Activated naive CD4-positive, alpha-beta T cell treated with anti-CD3 and anti-CD28 coated beads for 36 hours (primary cell): ENCODE measurements at places on chromosomes 16 and 17.
A peak's percentile ranks its signal among the peaks of the same experiment; 100 is the strongest.

- H3K4me1 ChIP-seq: peaks cover 30% of the 10 kb centered on the region
- no peak overlapping the region for H3K27ac ChIP-seq
- H3K27me3 ChIP-seq: no peaks in the 10 kb centered on the region
- H3K36me3 ChIP-seq: peaks cover 2% of the 10 kb centered on the region
Measured at GRCh38 chr16:4517812-4518680, 20.5 kb downstream of the CDIP1 start.

DNA sequence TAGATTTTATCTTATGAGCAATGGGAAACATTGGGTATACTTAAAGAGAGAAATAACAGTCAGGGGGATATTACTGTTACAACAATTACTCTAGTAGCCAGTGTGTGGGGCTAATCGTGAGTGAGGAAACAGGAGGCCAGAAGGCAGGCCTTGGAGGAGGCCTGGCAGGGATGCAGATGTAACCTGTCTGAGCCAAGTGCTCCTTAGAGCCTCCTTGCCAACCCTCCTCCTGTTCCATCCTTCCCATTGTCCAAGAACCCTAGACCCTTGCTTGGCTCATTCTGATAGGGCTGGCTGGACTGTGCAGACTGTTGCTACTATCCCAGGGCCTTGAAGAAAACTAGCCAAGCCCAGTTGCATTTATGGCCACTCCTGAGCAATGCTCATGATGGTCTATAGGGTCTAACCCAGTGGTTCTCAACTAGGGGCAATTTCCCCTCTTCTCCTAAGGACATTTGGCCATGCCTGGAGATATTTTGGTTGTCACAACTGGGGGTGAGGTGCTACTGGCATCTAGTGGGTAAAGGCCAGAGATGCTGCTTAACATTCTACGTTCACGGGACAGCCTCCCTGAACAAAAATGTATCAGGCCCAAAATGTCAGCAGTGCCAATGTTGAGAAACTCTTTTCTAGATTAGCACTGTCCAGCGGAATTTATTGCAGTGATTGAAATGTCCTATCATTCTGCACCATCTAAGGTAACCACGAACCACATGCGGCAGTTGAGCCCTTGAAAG is 24.4 kb upstream of the WSCD1 start:
- H3K4me1 ChIP-seq: no peaks in the 10 kb centered on the region
- H3K4me3 ChIP-seq: no peak overlapping the region
- no peak overlapping the region for H3K27ac ChIP-seq
- peaks cover 6% of the 10 kb centered on the region for H3K27me3 ChIP-seq

GRCh38 chr16:9837481-9837880 is 344.7 kb downstream of the GRIN2A start:
- DNase-seq: no peak
- no peaks in the 10 kb centered on the region for H3K36me3 ChIP-seq
- H3K4me3 ChIP-seq: no peak overlapping the region
- no peak overlapping the region for H3K27ac ChIP-seq
- H3K27me3 ChIP-seq: peaks cover 2% of the 10 kb centered on the region

DNA sequence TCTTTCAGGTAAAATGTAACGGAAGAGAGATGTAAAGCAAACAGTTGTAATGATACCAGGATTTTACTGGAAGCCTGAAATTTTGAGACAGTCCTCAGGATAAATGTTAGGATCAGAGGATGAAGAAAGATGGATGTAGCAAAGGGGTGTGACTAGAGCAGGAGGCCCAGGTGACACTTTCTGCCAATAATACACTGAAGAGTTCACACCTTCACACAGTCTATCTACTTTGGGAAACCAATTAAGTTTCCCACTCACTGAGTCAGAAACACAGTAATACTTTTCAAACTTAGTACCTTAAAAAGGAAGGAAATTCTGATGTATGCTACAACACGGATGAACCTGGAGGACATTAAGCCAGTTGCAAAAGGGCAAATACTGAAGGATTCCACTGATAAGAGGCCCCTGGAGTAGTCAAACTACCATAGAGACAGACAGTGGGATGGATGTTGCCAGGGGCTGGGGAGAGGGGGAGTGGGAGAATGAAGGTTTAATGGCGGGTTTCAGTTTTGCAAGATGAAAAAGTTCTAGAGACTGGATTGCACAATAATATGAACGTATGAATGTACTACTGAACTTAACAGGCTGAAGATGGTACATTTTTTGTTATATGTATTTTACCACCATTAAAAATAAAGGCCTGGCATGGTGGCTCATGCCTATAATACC is 62.3 kb downstream of the CYTH1 start:
- H3K36me3 ChIP-seq: no peaks in the 10 kb centered on the region
- peak; percentile 54 for DNase-seq
- peak overlapping the region; percentile 90 for H3K27ac ChIP-seq
- no peaks in the 10 kb centered on the region for H3K27me3 ChIP-seq

- H3K36me3 ChIP-seq: peaks cover 2% of the 10 kb centered on the region
- H3K4me3 ChIP-seq: no peak overlapping the region
- no peaks in the 10 kb centered on the region for H3K4me1 ChIP-seq
- H3K27me3 ChIP-seq: no peaks in the 10 kb centered on the region
- H3K27ac ChIP-seq: no peak overlapping the region
Measured at GRCh38 chr16:72620853-72621252, 427.1 kb downstream of the ZFHX3 start.

- H3K4me3 ChIP-seq: peak overlapping the region; percentile 33
- H3K36me3 ChIP-seq: no peaks in the 10 kb centered on the region
- H3K27ac ChIP-seq: no peak overlapping the region
- no peak for DNase-seq
Measured at GRCh38 chr17:13600475-13601321, 1.0 kb downstream of the HS3ST3A1 start.

DNA sequence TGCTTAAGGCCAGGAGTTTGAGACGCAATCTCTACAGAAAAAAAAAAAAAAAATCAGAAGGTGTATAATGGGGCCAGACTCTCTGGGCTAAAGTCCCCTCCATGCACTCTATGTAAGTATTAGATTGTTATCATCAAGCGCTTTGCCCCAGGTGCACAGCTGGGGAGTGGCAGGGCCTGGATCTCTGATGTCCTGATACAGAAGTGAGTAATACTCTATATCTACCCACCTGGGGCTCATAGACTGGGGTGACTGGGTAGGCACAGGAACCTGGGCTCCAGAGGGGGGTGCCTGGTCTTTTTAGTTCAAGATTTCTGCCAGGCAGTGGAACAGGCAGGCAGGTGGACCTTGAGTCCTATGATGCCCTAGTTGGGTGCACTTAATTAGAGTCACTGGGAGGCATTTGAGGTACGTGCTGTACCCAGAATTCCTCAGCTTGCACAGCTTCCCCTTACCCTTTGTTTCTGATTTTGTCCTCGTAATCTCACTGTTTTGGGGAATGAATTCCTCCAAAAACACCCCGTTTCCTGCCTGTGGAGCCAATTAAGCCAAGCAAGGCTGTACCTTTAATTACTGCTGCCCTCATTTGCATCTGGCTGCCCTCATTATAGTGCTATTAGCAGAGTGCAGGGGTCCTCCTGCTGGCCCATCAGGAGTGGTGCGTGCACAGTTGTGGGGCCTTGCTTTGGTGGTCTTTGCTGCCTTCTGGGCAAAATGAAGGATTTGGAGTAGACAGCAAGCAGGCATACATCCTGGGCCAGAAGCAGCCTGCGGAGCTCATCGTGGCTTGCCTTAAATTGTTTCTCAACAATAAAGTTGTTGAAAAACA is 239.0 kb downstream of the SNX29 start:
- H3K4me3 ChIP-seq: no peak overlapping the region
- no peaks in the 10 kb centered on the region for H3K27me3 ChIP-seq
- peaks cover 11% of the 10 kb centered on the region for H3K36me3 ChIP-seq
- no peak overlapping the region for H3K27ac ChIP-seq

- H3K27me3 ChIP-seq: no peaks in the 10 kb centered on the region
- no peak overlapping the region for H3K4me3 ChIP-seq
- H3K36me3 ChIP-seq: peaks cover 4% of the 10 kb centered on the region
- no peak for DNase-seq
Measured at GRCh38 chr17:18111330-18111971, 2.9 kb downstream of the MYO15A start.

DNA sequence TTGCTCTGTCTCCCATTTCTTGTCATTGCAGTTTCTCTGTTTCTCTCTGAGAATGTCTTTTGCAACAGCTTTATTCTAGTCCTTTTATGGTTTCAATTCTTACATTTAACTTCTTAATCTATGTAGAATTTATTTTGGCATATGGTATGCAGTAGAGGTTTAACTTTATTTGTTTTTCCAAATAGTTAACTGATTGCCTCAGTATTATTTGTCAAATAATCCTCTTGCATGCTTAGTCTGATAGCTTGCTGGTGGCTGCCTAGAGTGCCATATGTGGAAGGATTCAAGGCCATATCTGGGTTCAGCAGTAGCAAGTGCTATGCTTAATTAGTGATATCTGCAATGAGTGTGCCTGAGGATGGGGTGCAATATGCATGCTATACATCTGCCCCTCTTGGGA is 6.9 kb downstream of the SNTB2 start:
- no peaks in the 10 kb centered on the region for H3K27me3 ChIP-seq
- no peak for DNase-seq
- H3K4me3 ChIP-seq: no peak overlapping the region
- H3K36me3 ChIP-seq: no peaks in the 10 kb centered on the region
- no peak overlapping the region for H3K27ac ChIP-seq

DNA sequence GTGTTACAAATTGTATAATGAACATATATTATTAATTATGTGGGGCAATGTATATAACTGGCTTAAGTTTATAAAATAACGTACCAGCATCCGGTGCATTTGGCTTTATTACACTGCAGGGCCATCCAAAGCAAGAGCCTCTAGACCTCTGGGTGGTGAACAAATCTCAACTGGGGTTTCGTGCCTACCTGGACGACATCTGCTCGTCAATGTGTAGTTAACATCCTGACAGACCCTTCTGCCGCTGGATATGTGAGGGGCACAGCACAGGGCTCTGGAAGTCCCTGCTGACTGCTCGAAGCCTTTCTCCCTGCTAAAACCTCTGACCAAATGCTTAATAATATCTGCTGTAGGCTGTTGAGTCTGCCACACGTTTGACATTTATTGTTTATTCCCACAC is 2.3 kb downstream of the TMEM186 start:
- H3K4me1 ChIP-seq: peaks cover 48% of the 10 kb centered on the region
- H3K36me3 ChIP-seq: peaks cover 18% of the 10 kb centered on the region
- no peaks in the 10 kb centered on the region for H3K27me3 ChIP-seq
- peak overlapping the region; percentile 35 for H3K27ac ChIP-seq

GRCh38 chr17:47815106-47815918 is 6.3 kb downstream of the OSBPL7 start:
- H3K36me3 ChIP-seq: peaks cover 23% of the 10 kb centered on the region
- H3K27me3 ChIP-seq: no peaks in the 10 kb centered on the region
- no peak overlapping the region for H3K27ac ChIP-seq
- no peak overlapping the region for H3K4me3 ChIP-seq
- H3K4me1 ChIP-seq: peaks cover 7% of the 10 kb centered on the region

DNA sequence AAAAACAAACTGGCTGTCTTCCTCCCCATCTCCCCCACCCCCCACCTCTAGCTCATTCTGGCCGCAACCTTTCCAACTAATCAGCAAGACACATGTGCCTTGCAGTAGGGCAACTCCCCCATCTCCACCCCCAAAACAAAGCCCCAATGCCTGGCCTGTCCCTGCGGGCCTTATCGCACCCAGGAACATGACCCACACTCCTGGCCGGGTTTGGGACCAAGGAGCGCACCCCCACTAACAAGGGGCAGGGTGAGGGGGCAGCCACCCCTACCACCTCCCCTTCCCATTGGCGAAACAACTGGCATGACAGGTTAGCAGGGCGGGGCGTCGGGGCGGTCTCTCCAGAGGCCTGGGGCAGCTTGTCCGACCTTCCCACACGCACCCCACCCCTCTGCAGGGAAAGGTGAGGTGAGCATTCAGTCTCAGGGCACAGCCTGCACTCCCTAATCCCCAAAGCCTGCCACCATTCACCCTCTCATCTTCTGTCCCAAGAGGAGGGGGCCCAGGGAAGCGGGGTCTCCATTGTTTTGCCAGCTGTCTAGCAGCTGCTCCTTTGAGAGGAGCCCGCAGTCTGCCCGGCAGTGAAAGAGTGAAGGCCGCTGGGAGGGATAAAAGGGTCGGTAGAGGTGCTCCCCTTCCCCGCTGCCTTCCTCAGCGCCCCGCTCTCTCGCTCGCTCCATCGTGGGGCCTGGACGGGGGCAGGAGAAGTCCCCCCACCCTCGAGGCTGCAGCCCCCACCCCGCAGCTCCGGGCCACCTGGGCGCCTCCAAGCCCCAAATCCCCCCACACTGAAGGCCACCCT is 765 bp downstream of the MYO18A start:
- H3K27ac ChIP-seq: no peak overlapping the region
- no peak for DNase-seq
- H3K36me3 ChIP-seq: no peaks in the 10 kb centered on the region
- H3K4me1 ChIP-seq: peaks cover 26% of the 10 kb centered on the region

- no peak for DNase-seq
- H3K4me1 ChIP-seq: peaks cover 4% of the 10 kb centered on the region
- H3K27ac ChIP-seq: no peak overlapping the region
- no peaks in the 10 kb centered on the region for H3K36me3 ChIP-seq
Measured at GRCh38 chr17:41418116-41418860, 6.1 kb downstream of the KRT37 start.
